ENCODE measurements at places on chromosomes 7 and 10.

DNA sequence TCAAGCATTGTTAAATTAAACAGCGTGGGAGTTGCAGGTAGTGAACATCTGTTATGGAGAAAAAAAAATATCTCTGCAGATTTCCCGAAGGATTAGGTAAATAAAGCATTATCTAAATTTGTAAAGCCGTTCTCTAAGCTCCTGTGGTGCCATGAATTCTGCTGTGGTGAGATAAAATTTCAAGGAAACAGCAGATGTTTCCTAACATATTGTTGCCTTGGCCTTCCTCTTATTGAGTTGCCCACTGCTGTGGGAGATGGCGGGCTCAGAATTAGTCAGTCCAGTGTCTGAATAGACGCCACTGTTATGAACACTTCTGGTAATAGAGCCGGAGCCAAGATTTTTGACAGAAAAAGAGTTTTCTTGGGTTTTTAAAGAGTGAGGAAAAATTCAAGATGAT lies 82.6 kb upstream of the ELMO1 start:
- DNase-seq, result no peak

GRCh38 chr7:35968140-35968940 lies 167.5 kb downstream of the SEPTIN7 start:
- DNase-seq, result no peak

- no peak for DNase-seq
Observed at GRCh38 chr7:141586878-141587277, 35.7 kb downstream of the AGK start.

GRCh38 chr7:121080257-121080912 lies 91.9 kb downstream of the CPED1 start:
- no peak for DNase-seq

GRCh38 chr7:156829669-156830336 lies 63.2 kb downstream of the LMBR1 start:
- no peak for DNase-seq

DNA sequence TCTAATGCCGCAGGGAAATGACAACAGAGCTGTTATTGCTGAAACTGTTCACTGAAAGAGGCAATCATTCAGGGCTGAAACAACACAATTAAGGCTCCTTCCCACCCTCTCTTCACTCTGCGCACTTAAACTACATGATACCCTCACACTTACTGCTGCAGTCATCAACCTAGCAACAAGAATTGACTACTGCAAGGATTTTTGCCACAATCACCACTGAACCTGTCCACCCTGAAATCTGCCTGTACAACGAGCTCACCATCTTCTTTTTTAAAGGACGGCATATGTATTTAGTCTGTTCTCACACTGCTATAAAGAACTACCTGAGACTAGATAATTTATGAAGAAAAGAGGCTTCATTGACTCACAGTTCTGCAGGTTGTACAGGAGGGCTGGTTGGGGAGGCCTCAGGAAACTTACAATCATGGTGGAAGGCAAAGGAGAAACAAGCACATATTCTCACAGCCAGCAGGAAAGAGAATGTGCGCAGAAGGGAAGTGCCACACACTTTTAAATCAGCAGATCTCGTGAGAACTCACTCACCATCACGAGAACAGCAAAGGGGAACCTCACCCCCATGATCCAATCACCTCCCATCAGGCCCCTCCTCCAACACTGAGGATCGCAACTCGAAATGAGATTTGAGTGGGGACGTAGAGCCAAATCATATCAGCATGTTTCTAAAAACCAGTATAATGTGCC lies 131.7 kb downstream of the SORCS1 start:
- DNase-seq, result no peak

- DNase-seq, result no peak
Observed at GRCh38 chr10:130135676-130136225, 440 bp upstream of the GLRX3 start.

GRCh38 chr7:121885166-121885920 lies 12.4 kb downstream of the PTPRZ1 start:
- no peak for DNase-seq

- DNase-seq, result peak; percentile 64
Observed at GRCh38 chr10:88731296-88731695, 25.2 kb downstream of the LIPK start.

DNA sequence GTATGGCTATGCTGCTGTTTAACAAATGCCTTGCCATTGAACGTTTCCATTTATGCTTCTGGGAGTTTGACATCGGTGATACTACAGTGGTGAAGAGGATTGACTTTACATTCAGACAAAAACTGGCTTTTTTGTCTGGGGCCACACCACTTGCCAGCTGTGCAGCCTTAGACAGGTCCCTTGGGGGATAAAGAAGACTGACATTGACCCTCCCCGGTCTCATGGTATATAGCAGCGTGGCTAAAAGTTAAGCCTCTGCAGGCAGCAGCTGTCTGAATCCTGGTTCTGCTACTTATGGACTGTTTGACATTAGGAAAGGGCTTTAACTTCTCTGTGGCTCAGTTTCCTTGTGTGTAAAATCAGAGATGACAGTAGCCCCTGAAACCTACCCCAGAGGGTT lies 42.0 kb upstream of the PTF1A start:
- no peak for DNase-seq

DNA sequence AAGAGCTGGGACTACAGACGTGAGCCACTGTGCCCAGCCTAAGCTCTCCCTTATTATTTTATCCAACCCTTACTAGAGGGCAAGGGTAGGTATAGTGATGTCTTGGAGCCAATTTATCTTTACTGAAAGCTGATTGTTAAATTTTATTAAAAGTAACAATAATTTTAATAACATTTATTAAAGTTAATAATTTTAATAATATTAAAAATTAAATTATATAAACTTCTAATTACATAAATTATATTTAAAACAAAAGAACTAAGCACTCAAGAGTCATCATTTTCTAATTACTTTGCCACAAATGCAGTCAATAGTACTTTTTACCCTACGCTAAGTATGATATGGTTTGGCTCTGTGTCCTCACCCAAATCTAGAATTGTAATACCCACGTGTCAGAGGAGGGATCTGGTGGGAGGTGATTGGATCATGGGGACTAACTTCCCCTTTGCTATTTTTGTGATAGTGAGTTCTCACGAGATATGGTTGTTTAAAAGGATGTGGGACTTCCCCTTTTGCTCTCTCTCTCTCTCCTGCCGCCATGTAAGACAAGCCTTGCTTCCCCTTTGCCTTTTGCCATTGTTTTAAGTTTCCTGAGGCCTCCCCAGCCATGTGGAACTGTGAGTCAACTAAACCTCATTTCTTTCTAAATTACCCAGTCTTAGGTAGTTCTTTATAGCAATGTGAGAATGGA lies 58.4 kb upstream of the ETV1 start:
- no peak for DNase-seq

DNA sequence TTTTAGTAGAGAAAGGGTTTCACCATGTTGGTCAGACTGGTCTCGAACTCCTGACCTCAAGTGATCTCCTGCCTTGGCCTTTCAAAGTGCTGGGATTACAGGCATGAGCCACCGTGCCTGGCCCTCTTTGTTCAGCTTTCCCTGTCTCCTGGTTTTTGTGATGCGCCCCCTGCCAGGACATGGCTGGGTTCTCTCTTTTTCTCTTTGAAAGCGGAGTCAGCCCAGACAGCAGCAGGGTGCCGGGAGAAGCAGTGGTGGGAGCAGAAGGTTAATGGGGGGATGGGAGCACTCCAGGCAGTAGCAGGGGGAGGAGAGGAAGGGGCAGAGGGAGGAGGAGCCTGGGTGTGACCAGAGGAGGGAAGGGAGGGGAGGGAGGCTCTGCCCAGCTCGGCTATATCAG lies 1.8 kb downstream of the MUC3A start:
- no peak for DNase-seq

DNA sequence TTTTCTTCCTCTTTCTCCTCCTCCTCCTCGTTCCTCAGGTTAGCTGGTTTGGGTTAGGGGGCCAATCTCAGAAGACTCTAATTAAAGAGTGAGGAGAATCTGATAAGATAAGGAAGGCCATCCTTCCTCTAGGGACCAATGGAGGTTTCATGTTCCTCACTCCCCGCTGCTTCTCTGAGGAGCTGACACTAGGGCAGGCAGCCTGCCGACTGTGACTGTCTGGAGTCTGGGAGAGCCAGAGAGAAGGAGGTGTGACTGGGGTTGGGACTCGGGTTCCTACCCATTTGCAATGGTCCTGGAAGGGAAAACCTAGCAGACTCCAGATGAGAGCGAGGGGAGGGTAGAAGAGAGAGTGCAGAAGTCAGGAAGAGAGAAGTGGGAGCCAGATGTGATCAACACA lies 15.3 kb downstream of the PAX2 start:
- no peak for DNase-seq

DNA sequence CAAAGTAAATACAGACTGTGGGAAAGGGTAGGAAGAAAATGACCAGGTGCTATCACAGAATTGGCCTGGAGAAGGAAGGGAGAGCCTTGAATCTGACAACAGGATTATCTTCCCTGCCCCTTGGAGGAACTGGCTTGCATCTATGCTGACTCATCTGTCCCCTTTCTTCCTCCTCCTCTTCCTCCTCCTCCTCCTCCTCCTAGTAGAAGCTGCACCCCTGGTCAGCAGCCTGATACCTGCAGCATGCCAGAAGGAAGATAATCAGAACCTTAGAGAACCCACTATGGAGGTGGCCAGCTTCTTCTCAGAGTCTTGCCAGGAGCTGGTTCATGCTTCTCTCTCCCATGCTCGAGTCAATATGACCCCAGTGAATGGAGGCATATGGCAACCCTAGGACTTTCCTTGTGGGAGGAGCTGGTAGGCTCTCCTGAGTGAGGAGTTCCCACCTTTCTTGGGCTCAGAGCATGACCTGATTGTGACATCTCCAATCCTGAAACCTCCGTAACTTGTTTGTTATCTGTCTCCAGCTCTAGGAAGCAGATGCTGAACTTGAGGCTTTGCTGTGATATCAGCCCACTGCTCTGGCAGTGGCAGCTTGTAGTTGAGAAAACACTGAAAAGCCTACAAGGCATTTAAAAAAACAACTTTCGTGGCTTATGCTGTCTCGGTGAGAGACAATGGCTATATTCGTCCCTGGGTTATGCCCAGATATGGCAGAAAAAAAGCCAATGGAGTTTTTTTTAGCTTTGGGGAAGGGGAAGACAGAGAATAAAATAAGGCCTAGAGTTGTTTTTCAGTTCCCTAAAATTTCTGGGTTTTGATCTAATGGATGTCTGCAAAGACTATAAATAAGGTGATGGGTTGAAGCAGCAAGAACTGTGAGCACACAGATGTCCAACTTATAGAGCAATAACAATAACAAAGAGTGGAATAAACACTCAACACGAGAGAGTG lies 60.6 kb downstream of the CDHR3 start:
- no peak for DNase-seq

GRCh38 chr10:78864761-78865537 lies 203.8 kb upstream of the ZMIZ1 start:
- no peak for DNase-seq

DNA sequence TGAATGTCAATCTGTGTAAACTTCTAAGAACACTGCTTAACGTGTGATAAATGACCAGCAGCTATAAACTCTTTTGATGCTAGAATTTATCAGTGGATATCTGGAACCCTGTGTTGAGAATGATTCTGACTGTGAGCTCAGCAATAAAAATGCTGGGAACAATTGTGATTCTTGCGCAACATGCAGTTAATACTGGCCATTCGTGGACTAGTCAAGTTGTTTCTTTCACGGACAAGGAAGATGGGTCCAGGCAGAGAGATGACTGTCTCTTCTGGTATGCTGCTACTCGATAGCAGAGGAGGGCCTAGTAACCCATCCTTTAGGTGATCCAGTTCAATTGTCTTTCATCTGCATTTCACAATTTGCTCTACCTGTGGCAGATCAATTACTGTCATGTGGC lies 394.8 kb upstream of the IGFBP3 start:
- no peak for DNase-seq

GRCh38 chr10:36676321-36676720 lies 449.1 kb upstream of the ANKRD30A start:
- no peak for DNase-seq

DNA sequence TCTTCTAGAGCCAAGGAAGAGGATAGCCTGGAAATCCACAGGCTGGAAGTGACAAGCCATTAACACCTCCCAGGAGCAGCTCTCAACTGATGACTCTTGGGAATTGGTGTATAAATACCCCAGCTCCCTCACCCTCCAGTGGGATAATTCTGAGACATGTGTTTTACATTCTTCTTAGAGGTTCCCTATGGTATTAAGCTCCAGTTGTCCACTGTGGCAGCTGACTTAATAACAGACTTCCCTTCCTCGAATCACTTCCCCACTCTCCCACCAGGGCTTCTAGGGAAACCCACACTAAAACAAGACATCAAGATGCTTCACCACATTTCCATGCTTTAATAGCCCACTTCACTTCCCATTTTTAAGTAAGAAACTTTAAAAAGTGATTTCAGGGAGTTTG lies 47.2 kb downstream of the FAM107B start:
- no peak for DNase-seq

Measured in aorta (tissue), 5 donors.